Vagina (tissue), 2 donors: ENCODE measurements at places on chromosomes 4 and X.

DNA sequence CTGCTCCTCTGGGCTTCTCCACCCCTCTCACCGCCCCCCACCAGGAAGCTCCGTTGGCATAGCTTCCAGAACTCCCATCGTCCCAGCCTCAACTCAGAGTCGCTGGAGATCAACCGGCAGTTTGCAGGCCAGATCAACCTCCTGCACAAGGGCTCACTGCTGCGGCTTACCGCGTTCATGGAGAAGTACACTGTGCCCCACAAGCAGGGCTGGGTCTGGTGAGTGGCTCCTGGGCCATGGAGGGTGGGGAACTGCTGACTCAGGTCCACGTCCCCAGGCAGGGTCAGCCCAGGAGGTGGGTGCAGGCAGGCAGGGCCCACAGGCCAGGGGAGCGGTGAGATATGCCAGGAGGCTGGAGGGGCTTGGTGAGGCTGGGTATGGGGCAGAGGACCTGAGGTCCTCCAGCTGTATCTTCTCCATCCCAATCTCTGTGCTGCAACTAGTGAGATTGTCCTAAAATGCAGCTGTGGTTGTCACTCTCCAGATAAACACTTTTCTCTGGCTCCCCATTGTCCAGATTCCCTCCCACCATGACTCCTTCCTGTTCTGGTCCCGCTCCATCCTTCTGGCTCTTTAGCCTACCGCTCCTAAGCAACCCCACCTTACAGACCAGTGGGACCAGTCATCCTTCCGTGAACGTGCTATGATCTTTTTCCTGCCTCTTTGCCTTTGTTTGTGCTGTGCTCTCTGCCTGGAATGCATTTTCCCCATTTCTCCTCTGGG is 71.9 kb downstream of the STARD8 start:
- no peak for DNase-seq

DNA sequence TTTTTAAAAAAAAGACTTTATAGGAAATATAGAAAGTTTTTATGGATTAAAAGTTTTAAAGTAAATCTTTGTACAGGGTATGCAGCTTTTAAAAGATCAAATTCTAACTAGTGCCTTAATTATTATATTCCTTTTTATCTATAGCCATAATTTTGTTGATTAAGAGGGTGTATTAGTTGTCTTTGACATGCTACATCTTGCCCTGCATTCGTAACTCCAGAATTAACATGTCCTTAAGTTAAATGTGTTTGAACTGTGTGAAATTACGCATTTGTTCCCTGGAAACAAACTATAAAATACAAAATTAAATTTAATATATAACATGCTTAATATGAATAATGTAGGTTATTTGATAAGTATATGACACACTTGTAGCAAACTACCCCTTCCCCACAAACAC is 66.3 kb downstream of the PTPN13 start:
- DNase-seq: no peak

DNA sequence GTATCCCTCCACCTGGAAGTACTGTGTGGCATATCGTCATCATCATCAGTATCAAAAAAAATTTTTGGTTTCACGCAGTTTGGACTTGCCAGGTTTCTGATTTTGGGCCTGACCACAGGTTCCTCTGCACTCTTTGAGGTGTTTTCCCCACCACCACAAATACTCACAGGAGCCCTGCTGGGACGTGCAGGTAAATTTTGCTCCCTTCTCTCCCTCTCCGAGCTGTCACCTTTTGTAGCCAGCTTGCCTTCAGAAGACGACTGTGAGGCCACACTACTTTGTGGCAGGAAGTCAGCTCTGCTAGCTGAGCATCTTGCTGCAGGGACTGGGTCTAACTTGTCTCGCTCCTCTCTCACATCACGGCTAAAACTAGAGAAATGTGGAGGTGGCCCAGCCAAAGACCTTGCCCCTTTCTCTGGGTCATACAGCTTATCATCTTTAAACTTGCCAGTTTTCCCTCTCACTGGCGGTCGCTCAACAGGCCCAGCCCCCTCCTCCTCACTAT is 2.8 kb downstream of the PJA1 start:
- peak; percentile 29 for DNase-seq

DNA sequence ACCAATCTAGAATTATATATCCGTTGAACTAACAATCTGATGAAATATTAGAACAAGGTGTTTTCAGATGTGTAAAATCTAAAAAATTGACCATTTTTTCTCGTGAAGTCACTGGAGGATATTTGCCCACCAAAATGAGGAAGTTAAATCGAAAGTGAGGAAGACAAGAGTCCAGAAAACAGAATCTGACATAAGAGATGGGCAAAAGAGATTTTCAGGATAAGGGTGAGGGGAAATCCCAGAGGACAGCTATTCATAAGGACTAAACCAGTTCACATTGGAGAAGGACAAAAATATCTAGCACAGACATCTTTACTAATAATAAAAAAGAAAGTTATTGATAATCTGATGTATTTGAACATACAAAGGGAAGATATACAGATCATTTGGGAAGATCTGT is 18.7 kb upstream of the ALG13 start:
- DNase-seq: no peak

DNA sequence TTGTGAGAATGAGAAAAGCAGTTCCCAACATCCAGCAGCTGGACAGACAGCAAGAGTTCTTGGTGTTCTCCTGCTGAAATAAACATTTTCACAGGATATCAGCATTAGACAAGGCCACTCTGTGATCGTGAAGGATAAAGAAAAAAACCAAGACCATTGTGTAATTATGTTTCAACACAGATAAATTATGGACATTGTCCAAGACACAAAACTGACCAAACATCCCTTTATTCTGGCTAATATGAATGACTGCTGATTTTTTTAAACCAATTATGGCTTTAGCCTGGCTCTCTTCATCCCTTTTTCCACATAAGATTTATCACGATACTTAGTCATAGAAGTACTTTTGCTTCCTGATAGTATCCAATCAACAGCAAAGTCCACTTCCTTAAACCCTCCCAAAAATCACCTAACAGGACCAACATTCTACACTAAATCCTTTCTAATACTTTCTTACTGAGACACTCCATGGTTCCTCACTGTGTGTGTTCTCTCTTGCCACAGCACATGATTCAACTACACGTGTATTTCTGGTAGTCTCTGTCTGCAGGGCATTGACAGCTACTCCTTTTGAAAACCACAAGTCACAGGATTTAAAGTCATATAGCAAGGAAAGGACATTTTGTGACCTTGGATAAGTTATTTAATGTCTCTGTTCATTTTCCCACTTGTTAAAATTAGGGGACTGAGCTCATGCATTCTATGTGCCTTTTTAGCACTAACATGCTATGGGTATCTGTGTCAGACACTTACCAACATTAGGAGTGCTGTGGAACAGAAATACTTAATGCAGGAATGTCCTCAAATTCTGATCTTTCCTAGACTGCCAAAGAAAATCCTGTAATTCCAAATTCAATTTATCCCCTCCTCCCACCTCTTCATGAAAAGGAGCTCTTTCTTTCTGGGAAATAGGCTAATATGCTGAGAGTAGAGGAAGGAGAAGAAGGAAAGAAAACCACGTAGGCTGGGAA is 137.2 kb upstream of the PGRMC2 start:
- DNase-seq: no peak

DNA sequence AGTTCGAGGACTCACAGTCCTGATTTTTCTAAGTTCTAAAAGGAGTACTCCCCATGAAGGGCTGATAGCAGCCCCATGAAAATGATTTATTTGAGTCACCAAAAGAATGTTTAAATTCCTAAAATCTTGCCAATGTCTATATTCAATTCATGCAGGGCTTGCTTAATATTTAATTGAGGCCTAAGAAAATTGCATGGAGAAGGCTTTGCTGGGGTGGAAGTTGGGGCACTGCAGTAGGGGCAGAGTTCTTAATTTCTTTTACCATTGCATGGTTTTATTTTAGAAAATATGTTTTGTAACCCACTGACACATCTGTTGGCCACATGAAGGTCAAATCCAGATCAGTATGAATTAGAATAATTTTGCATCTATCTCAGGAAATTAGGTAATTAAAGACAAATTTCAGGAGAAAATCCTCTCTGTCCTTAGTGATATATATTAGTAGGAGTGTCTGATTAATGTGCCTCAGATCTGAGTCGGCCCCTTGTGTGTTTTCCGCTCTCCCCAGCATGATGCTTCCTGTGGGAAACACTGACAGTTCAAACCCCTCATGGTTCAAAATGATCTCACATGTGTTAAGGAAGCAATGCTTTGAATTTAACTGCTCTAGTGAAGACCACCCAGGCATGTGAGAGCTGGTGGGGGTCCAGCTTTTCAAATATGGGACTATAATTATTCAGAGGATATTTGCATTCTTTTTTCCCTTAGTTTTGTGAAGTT is 54.0 kb upstream of the EGFL6 start:
- no peak for DNase-seq

GRCh38 chr4:36189511-36190226 is 54.6 kb downstream of the ARAP2 start:
- DNase-seq: no peak

- DNase-seq: no peak
These were observed 13.7 kb downstream of the IRF2 start for GRCh38 chr4:184460499-184461285.

GRCh38 chrX:103197721-103198306 is 17.1 kb upstream of the BEX4 start:
- no peak for DNase-seq

DNA sequence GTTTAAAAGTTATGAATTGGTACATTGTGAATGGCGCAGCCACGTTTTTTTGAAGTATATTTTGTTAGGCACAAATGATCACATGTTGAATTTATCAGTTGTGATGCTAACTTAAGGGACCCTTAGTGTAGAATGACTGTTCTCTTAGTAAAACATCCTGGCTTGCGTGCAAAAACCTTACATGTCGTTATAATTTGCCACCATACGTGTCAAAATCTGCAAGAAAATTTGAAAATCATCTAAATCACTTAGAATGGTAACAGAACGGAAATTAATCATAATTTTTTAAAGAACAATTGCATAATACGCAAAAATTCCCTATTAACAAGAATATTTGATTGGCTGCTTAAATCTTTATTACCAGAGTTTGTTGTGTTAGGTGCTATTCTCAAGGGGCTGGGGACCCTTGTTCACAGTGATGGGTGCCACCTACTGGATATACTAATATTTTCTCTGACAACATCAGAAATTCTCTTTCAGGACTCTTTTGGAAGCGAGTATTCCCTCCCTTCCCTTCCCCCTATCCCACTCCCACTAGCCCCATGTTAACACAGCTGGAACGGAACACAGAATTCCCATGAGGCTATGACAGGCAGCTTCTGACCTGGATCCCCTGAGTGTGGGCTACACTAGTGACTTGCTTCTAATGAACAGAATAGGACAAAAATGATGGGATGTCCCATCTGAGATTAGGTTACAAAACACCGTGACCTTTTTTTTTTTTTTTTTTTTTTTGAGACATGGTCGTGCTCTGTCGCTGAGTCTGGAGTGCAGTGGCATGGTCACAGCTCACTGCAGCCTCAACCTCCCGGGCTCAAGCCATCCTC is 71.8 kb downstream of the SUPT20HL2 start:
- DNase-seq: no peak

GRCh38 chrX:107773906-107774435 is 1.6 kb downstream of the TSC22D3 start:
- peak; percentile 84 for DNase-seq

- DNase-seq: no peak
These were observed 297.6 kb downstream of the IL15 start for GRCh38 chr4:141933978-141934377.

DNA sequence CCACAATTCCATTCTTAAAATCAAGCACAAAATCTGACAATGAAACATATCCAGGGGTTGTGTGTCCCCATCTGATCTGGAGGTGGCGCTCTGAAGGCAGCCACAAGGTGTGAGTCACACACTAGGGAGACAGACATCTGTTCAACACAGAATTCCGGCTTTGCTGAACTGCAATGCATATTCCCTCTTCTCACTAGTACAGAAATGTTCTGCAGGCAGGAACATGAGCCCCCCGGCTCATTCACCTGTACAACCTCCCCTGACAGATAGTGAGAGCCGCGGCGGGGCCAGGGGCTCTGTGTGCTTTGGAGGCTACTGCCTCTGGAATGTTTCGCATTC is 41.9 kb downstream of the WDR1 start:
- no peak for DNase-seq

DNA sequence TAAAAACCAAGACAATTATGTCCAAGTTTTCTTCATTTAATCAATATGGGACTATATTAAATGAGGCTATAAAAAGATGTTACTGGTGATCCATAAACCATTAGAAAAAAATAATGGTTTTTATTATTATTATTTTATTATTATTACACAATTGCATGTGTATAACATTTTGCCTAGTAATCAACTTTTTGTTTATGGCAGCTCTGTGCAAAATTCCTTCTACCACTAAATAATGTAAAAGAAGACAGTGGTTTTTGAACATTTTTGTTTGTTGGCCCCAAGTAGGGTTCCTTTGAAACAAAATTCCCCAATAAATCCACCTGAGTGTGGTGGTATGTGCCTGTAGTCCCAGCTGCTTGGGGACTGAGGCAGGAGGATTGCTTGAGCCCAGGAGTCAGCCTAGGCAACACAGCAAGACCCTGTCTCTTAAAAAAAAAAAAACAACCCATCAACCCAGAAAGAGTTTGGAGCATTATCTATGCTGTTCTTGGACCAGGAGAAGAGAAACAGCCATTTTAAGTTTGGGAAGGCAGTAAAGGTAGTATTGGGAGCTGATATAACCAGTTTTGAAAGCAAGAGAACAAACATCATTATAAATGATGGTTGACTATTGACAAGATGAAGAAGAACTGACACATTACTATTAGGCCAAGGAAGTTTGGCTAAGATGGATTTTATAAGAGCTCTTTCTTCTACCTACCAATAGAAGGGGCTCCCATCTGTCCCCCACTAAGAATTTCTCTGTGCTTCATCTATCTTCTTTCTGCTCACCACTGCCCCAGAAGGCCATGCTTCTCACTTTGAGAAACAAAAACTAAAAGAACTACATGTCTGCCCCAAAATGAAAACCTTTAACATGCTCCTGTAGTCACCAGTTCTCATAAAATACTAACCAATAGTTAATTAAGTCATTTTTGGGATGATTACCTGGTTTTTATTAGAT is 2.2 kb downstream of the TMEM156 start:
- no peak for DNase-seq

GRCh38 chr4:5945936-5946335 is 53.0 kb upstream of the CRMP1 start:
- DNase-seq: no peak

- DNase-seq: no peak
These were observed 17.8 kb upstream of the PAGE2B start for GRCh38 chrX:55056820-55057674.

DNA sequence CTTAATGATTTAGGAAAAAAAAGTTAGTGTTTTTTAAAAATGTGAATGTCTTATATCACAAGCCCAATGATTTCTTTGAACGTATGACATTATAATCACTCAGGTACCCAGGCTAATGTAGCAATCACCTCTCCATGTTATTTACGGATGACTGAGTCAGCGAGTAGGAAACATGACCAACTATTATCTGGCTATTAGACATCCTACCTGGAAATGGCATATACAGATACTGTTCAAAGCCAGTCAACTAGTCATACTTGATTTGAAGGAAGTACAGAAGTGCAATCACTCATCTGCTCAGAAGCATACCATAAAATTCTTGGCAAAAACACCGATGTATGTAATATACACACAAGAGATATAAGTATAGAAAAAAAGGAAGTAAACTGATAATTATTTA is 732.5 kb downstream of the ARAP2 start:
- no peak for DNase-seq

- no peak for DNase-seq
These were observed 38.3 kb downstream of the AFAP1 start for GRCh38 chr4:7901311-7901885.

- DNase-seq: no peak
These were observed 89.0 kb upstream of the MAPK10 start for GRCh38 chr4:86448871-86449270.

GRCh38 chr4:122652379-122652778 is 31.5 kb upstream of the IL21 start:
- DNase-seq: no peak
